Mesangial cell (primary cell): ENCODE measurements at places on chromosomes 3 and 15. TPM values are rescaled to one million over a fixed set of nuclear protein-coding genes. Genes with fewer than 3 reads are reported as not detected.

Gene CADPS
- total RNA-seq, result not detected in 2 replicates

Gene XPC
- total RNA-seq, result 13.9 and 33.8 TPM in 2 replicates

Gene PLAAT1
- total RNA-seq, result 2.2 and 2.4 TPM in 2 replicates

Gene NRG4
- not detected in 2 replicates for total RNA-seq

Gene MRPL3
- total RNA-seq, result 67.3 and 104 TPM in 2 replicates

Gene TASOR
- 31.4 and 37.8 TPM in 2 replicates for total RNA-seq

Gene STARD5
- 1.1 and 1.5 TPM in 2 replicates for total RNA-seq

Gene CPN2
- total RNA-seq, result not detected in 2 replicates

Gene SLC6A6
- total RNA-seq, result 34.5 and 116 TPM in 2 replicates

Gene SCN11A
- 0.13 TPM in 1 of 2 replicates, not detected in the other for total RNA-seq

Gene LHFPL4
- total RNA-seq, result not detected in 2 replicates

Gene PLA2G4F
- not detected in 2 replicates for total RNA-seq

Gene OR5K2
- total RNA-seq, result not detected in 2 replicates

Gene TIMP4
- total RNA-seq, result 1.3 and 4.4 TPM in 2 replicates

Gene AADAC
- total RNA-seq, result not detected in 2 replicates

Gene LRRK1
- 11.5 and 13.7 TPM in 2 replicates for total RNA-seq

Gene PAQR5
- total RNA-seq, result 0.81 and 0.89 TPM in 2 replicates

Gene UCN2
- 8.4 and 9.9 TPM in 2 replicates for total RNA-seq

Gene FAM107A
- 0.13 and 0.16 TPM in 2 replicates for total RNA-seq

Gene DZIP1L
- 13.0 and 16.9 TPM in 2 replicates for total RNA-seq

Gene WNT7A
- 0.65 and 0.76 TPM in 2 replicates for total RNA-seq

Gene LYZL4
- total RNA-seq, result not detected in 2 replicates

Gene PTPRG
- total RNA-seq, result 16.0 and 44.9 TPM in 2 replicates

Gene GP9
- not detected in 2 replicates for total RNA-seq

Gene KY
- total RNA-seq, result under 0.01 TPM in 1 of 2 replicates, not detected in the other

Gene TRAT1
- not detected in 2 replicates for total RNA-seq

Gene P2RY14
- not detected in 2 replicates for total RNA-seq

Gene ANKRD63
- not detected in 2 replicates for total RNA-seq

Gene DNAH1
- total RNA-seq, result 0.16 and 2.0 TPM in 2 replicates

Gene GPR15
- not detected in 2 replicates for total RNA-seq

Gene SNRPA1
- total RNA-seq, result 9.5 and 76.6 TPM in 2 replicates

Gene PRRT3
- 0.98 and 6.0 TPM in 2 replicates for total RNA-seq

Gene FGD5
- under 0.01 and 0.51 TPM in 2 replicates for total RNA-seq

Gene NGLY1
- 12.4 and 15.1 TPM in 2 replicates for total RNA-seq

Gene AADACL2
- total RNA-seq, result not detected in 2 replicates

Gene ZNF502
- total RNA-seq, result 1.5 and 1.9 TPM in 2 replicates

Gene VILL
- total RNA-seq, result 3.9 and 8.7 TPM in 2 replicates
